ENCODE measurements at places on chromosomes 11 and 22.
A peak's percentile ranks its signal among the peaks of the same experiment; 100 is the strongest.

GRCh38 chr22:36544107-36544620, 15.2 kb upstream of the EIF3D start:
- DNase-seq: no peak

DNA sequence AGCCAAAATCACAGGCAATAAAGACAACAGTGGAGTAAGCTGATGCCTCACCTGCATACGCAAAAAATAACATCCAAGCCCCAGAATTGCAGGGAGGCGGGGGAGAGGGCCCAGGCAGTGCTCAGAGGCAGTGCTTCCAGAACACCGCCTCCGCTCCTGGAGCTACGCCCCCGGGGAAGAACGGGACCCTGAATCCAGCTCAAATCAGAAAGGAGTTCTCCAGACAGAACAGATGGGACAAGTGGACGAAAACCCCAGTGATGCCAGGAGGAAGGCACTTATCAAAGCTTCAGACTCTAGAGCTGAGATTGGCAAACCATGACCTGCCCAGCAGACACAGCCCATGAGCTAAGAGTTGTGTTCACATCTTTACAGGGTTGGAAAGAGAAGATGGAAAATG, 683.9 kb downstream of the TBC1D22A start:
- no peak for DNase-seq

- no peak for DNase-seq
Measured at GRCh38 chr11:404551-405264, 10.1 kb downstream of the SIGIRR start.

DNA sequence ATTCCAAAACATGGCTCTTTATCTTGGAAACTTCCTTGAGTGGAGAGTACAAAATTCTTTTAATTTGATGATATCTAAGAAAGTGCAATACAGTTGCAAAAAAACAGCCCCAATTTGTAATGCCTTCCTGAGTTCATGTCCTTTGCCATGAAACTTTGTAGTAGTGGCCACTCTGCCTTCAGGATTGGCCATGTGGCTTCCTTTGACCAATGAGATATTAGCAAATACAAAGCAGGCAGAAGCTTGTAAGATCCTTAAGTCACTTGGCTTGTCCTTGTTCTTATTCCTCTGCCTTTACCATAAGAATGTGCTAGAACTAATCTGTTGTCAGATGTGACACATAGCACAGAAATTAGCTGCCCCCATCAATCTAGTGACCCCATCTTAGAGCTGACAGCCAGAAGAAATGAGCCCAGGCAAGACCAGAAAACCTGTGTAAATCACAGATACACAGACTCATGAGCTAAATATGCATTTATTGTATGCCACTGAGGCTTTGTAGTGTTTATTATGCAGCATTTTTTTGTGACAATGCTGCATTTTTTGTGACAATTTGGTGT, 29.8 kb upstream of the BLID start:
- DNase-seq: no peak

GRCh38 chr11:127098684-127099083, 98.1 kb upstream of the KIRREL3 start:
- peak; percentile 59 for DNase-seq

DNA sequence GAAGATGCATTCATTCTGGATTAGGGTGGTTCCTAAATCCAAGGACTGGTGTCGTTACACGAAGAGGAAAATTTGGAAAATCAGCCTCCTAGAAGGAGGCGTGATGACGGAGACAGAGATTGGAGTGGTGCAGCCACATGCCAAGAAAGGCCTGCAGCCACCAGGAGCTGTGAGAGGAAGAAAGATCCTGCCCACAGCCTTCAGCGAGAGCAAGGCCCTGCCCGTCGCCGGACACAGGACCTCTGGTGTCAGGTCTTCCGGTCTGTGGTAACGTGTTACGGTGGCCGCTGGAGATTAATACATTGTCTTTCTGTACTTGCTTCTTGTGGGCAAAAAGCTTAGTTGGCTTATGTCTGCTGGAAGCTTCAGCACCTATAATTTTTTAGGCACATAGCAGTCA, 1045.8 kb downstream of the BRD1 start:
- DNase-seq: no peak

DNA sequence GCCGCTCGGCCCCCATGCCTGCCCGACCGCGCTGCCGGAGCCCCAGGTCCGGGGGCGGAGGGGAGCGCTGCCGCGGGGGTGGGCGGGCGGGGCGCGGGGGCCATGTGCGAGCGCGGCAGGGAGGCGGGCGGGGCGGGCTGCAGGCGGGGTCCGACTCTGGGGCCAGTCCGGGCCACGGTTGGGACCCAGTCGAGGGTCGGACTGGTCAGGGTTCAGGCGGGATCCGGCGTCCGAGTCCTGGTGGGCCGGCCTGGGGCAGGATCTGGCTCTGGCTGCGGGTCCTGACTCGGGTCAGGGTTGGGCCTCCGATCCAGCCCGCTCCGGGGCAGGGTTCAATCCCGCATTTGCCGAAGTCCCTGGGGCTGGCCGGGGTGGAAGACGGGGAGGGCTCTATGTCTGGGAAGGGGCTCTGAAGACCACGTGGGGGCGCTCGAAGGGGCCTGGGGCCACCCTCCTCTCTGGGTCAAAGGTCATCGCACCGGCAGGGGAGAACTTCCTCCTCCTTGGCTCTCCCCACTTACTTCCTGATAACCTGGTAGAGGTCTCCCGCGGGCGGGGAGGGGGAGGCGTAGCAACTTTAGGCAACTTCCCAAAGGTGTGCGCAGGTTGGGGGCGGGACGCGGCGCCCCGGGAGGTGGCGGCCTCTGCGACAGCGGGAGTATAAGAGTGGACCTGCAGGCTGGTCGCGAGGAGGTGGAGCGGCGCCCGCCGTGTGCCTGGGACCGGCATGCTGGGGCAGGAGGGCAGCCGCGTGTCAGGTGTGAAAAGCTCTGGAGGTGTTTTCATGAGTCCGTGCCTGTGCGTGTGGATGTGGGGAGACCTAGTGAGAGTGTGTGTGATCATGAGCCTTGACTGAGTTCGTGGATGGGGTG, 603 bp downstream of the ESRRA start:
- DNase-seq: peak; percentile 85

- DNase-seq: no peak
Measured at GRCh38 chr11:23884341-23884740, 612.5 kb upstream of the LUZP2 start.

DNA sequence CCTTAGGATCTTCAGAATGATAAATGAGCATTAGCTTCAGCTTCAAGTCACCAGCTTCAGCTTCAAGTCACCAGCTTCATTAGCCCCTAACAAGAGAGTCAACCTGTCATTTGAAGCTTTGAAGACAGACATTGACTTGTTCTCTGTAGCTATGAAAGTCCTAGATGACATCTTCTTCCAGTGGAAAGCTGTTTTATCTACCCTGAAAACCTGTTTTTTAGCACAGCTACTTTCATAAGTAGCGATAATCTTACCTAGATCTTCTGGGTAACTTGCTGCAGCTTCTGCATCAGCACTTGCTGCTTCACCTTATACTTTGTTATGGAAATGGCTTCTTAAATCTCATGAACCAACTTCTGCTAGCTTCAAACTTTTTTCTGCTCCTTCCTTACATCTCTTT, 85.7 kb downstream of the PGR start:
- DNase-seq: no peak

GRCh38 chr22:20238901-20239675, 29.0 kb downstream of the RTN4R start:
- DNase-seq: no peak

DNA sequence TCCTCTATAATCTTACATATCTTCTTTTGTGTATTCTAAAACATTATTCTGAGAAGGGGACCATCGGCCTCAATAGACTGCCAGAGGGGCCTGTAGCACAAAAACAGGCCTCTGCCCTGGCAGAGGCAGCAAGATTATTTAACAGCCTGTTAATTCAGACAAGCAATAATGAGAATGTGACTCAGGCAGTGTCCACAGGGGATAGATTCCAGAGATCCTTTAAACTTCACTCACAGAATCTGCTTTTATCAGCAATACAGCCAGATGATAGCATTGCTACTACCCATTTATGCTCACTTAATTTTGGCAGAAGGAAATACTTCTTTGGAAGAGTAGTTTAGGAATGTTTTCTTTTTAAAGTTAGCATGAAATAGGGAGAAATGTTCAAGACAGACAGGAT, 44.9 kb downstream of the AAMDC start:
- DNase-seq: no peak

GRCh38 chr11:35115688-35116030, 23.3 kb upstream of the CD44 start:
- DNase-seq: no peak

- DNase-seq: no peak
Measured at GRCh38 chr11:85626496-85626895, 648 bp downstream of the DLG2 start.

GRCh38 chr22:46336119-46337078, 885 bp downstream of the TRMU start:
- peak; percentile 41 for DNase-seq

DNA sequence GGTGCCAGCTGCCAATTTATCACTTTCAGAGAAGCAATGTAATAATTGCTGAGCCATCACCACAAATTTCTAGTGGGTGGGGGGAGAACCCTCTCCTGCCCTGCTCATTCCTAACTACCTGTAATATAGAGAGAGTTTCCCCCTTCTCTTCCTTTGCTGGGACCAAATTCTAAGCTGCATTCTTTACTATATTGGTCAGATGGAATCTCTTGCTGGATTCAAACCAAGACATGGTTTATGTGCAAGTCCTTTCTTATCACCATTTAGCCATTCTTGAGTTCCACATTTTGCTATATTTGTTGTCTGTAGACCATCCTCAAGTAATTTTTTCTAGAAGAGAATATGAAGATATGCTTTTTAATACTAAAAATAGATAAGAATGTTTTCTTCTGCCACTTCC, 452.1 kb downstream of the MN1 start:
- DNase-seq: no peak

- DNase-seq: no peak
Measured at GRCh38 chr11:91133361-91133760, 910.5 kb upstream of the CHORDC1 start.

DNA sequence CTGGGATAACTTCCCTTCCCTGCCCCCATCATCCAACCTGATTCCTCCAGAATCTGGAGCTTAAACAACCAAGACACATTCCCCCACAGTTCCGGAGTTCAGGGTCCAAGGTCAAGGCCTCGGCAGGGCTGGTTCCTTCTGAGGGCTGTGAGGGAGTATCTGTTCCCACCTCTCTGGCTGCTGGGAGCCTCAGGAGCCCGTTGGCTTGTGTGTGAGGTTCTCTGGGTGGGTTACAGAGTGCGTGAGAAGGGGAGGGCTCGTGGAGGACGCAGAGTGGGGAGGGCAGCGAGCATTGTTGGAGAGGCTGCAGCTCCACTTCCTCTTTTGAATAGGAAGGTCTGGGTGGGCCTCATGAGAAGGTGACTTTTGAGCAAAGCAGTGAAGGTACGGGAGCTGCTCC, 8.5 kb downstream of the SERHL2 start:
- peak; percentile 32 for DNase-seq

- DNase-seq: no peak
Measured at GRCh38 chr22:49667236-49667635, 160.4 kb downstream of the BRD1 start.

GRCh38 chr11:78399136-78399535, 18.5 kb downstream of the GAB2 start:
- DNase-seq: peak; percentile 45

GRCh38 chr11:108218912-108219783, 3.3 kb downstream of the NPAT start:
- peak; percentile 63 for DNase-seq

GRCh38 chr11:111736621-111737443, 29.4 kb downstream of the PPP2R1B start:
- no peak for DNase-seq
